ENCODE measurements at places on chromosomes 5 and 9. TPM values are rescaled to one million over a fixed set of nuclear protein-coding genes. Genes with fewer than 3 reads are reported as not detected.
A peak's percentile ranks its signal among the peaks of the same experiment; 100 is the strongest.

GRCh38 chr5:31536873-31537272 lies 4.8 kb downstream of the C5orf22 start:
- H3K4me3 ChIP-seq = no peak overlapping the region
- no peak for DNase-seq

DNA sequence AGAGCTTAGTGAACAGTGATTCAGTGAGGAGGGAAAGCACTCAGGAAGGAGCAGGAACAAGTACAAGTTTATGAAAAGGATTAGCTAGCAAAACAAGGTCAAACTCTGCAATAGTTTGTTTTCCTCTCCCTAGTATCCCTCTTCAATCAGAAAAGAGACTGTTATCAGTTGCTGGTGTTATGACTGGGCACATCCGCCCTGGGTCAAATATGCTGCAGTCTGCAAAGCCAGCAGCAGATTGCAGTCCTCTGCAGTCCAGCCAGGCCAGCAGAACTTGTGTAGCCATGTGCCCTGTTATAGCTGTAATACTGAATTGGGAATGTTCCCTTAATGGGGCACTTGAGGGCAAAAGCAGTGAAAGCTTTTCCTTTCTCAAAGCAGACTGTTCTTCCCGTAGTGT lies 12.0 kb downstream of the PCDHAC2 start:
- H3K27me3 ChIP-seq = no peaks in the 10 kb centered on the region
- no peak overlapping the region for H3K4me3 ChIP-seq
- H3K4me1 ChIP-seq = no peaks in the 10 kb centered on the region
- DNase-seq = no peak
- no peak overlapping the region for H3K27ac ChIP-seq

DNA sequence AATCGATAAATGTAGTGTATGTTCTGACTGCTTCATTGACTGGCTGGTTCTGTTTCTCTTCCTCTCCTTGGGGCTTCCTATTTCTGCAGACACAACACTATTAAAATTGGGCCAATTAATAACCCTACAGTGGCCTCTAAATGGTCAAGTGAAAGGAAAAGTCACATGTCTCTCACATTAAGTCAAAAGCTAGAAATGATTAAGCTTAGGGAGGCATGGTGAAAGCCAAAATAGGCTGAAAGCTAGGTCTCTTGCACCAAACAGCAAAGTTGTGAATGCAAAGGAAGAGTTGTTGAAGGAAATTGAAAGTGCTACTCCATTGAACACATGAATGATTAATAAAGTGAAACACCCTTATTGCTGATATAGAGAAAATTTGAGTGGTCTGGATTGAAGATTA lies 58.2 kb downstream of the CCNH start:
- peaks cover 8% of the 10 kb centered on the region for H3K36me3 ChIP-seq
- no peak overlapping the region for H3K27ac ChIP-seq
- DNase-seq = no peak
- no peaks in the 10 kb centered on the region for H3K27me3 ChIP-seq
- no peak overlapping the region for H3K4me3 ChIP-seq

DNA sequence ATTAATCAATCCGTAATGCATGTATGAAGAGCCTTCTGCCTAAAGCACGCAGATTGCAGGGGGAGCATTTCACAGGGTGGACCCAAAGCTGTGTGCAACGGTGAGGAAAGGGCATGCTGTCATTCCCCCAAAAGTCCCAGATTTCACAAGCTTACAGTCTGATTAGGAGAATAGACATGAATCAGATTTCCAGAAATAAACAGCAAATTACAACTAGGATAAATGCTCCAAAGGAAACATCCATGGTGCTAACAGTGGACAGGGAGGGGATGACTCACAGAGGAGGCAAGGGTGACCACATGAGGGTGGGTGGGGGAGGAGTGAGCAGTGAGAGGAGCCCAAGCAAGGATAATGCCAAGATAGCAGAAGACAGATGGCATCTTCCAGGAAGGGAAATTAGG lies 258.4 kb upstream of the TAS2R1 start:
- no peak for DNase-seq
- no peaks in the 10 kb centered on the region for H3K27me3 ChIP-seq
- H3K36me3 ChIP-seq = no peaks in the 10 kb centered on the region
- no peaks in the 10 kb centered on the region for H3K4me1 ChIP-seq

- DNase-seq = no peak
- peaks cover 2% of the 10 kb centered on the region for H3K4me1 ChIP-seq
- no peaks in the 10 kb centered on the region for H3K36me3 ChIP-seq
Observed at GRCh38 chr5:16809010-16809394, 127.1 kb downstream of the MYO10 start.

GRCh38 chr9:93041108-93041802 lies 17.2 kb upstream of the SUSD3 start:
- DNase-seq = no peak
- peaks cover 2% of the 10 kb centered on the region for H3K36me3 ChIP-seq
- H3K27me3 ChIP-seq = no peaks in the 10 kb centered on the region
- no peak overlapping the region for H3K4me3 ChIP-seq
- no peak overlapping the region for H3K27ac ChIP-seq
- no peaks in the 10 kb centered on the region for H3K4me1 ChIP-seq

GRCh38 chr9:20713172-20713571 lies 29.1 kb downstream of the FOCAD start:
- H3K27ac ChIP-seq = no peak overlapping the region
- no peaks in the 10 kb centered on the region for H3K27me3 ChIP-seq
- H3K36me3 ChIP-seq = no peaks in the 10 kb centered on the region
- no peak for DNase-seq
- H3K4me3 ChIP-seq = no peak overlapping the region

GRCh38 chr9:86304236-86304730 lies 21.9 kb upstream of the ISCA1 start:
- no peak overlapping the region for H3K4me3 ChIP-seq
- peaks cover 38% of the 10 kb centered on the region for H3K36me3 ChIP-seq
- no peak for DNase-seq
- H3K27me3 ChIP-seq = no peaks in the 10 kb centered on the region

GRCh38 chr9:27487927-27488326 lies 36.2 kb upstream of the IFNK start:
- no peak for DNase-seq
- H3K27me3 ChIP-seq = no peaks in the 10 kb centered on the region
- H3K27ac ChIP-seq = no peak overlapping the region
- H3K4me3 ChIP-seq = no peak overlapping the region
- H3K4me1 ChIP-seq = no peaks in the 10 kb centered on the region

GRCh38 chr5:91301106-91301846 lies 81.8 kb downstream of the ARRDC3 start:
- no peaks in the 10 kb centered on the region for H3K36me3 ChIP-seq
- no peak for DNase-seq
- H3K27me3 ChIP-seq = no peaks in the 10 kb centered on the region
- no peak overlapping the region for H3K4me3 ChIP-seq

- H3K4me1 ChIP-seq = no peaks in the 10 kb centered on the region
- H3K27me3 ChIP-seq = no peaks in the 10 kb centered on the region
- no peak overlapping the region for H3K27ac ChIP-seq
- no peak overlapping the region for H3K4me3 ChIP-seq
Observed at GRCh38 chr5:10595293-10595671, 31.4 kb downstream of the ANKRD33B start.

DNA sequence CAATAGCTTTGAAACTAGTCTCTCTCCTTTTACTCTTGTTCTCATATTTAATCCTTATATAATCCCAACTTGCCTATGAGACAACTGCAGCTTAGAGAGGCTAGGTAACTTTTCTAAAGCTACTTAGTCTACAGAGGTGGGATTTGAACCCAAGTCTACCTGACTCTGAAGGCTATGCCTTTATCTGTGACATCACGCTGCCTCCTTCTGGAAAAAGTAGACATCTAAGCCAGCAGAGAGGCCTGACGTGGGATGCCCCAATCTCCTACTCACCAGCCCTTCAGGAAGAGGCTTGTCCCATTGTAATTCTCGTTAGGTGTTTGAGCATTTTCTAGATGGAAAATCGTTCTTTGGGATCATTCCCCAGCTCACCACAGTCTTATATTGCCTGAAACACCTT lies 167.5 kb downstream of the HSPA4 start:
- no peaks in the 10 kb centered on the region for H3K4me1 ChIP-seq
- H3K27ac ChIP-seq = no peak overlapping the region
- no peaks in the 10 kb centered on the region for H3K36me3 ChIP-seq
- H3K4me3 ChIP-seq = no peak overlapping the region
- H3K27me3 ChIP-seq = no peaks in the 10 kb centered on the region
- no peak for DNase-seq

- H3K36me3 ChIP-seq = no peaks in the 10 kb centered on the region
- H3K4me3 ChIP-seq = no peak overlapping the region
- no peaks in the 10 kb centered on the region for H3K27me3 ChIP-seq
- H3K27ac ChIP-seq = no peak overlapping the region
- no peaks in the 10 kb centered on the region for H3K4me1 ChIP-seq
- DNase-seq = peak; percentile 68
Observed at GRCh38 chr5:94432499-94432898, 185.9 kb downstream of the KIAA0825 start.

DNA sequence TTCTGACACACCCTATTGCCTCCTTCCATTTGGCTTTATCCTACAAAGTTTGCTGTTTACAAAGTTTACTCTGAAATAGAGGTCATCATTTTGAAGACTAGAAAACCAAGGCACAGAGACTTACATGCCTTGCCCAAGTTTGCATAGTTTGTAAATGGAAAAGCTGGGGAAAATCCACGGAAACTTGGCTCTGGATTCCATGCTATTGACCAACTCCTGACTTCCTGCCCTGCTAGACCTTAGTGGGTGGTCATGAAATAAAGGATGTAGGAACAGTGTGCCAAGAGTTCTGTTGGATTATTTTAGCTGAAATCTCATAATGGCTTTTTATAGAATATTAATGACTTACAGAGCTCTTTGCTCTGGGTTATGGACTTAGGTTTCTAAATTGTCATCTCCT lies 69.5 kb downstream of the GRIA1 start:
- H3K27ac ChIP-seq = no peak overlapping the region
- H3K4me1 ChIP-seq = no peaks in the 10 kb centered on the region
- H3K4me3 ChIP-seq = no peak overlapping the region
- H3K27me3 ChIP-seq = no peaks in the 10 kb centered on the region
- DNase-seq = no peak

DNA sequence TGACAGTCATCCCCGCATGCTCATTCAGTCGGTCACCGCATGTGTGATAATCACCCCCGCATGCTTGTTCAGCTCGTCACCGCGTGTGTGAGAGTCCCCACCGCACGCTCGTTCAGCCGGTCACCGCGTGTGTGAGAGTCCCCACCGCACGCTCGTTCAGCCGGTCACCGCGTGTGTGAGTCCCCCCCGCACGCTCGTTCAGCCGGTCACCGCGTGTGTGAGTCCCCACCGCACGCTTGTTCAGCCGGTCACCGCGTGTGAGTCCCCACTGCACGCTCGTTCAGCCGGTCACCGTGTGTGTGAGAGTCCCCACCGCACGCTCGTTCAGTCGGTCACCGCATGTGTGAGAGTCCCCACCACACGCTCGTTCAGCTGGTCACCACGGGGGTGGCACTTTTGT lies 3.5 kb downstream of the TRAF2 start:
- no peak overlapping the region for H3K27ac ChIP-seq
- no peaks in the 10 kb centered on the region for H3K27me3 ChIP-seq
- H3K4me1 ChIP-seq = no peaks in the 10 kb centered on the region
- no peak for DNase-seq
- H3K4me3 ChIP-seq = no peak overlapping the region

- no peak overlapping the region for H3K27ac ChIP-seq
- no peaks in the 10 kb centered on the region for H3K27me3 ChIP-seq
- no peak overlapping the region for H3K4me3 ChIP-seq
- no peaks in the 10 kb centered on the region for H3K36me3 ChIP-seq
Observed at GRCh38 chr5:439181-439580, 3.8 kb upstream of the EXOC3 start.

DNA sequence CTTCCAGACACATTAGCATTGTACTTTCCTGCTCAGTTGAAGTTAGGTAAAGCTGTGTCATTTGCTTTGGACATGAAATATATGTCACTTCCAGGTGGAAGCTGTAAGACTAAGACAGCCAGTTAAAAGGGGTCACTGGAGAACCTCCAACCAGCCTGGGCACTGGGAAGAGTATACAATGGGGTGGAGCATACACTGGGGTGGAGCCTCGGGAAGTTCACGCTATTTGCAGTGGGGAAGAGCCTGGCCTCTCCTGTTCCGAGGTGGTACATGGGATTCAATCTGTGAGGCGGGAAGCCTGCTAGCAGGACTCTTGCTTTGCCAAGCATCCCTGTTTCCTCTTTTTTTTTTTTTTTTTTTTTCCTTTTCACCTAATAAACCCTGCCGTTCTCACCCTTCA lies 145.3 kb downstream of the TTC39B start:
- no peaks in the 10 kb centered on the region for H3K4me1 ChIP-seq
- no peaks in the 10 kb centered on the region for H3K36me3 ChIP-seq
- H3K4me3 ChIP-seq = no peak overlapping the region
- no peaks in the 10 kb centered on the region for H3K27me3 ChIP-seq
- no peak for DNase-seq

GRCh38 chr5:108386345-108387061 lies 4.6 kb upstream of the FBXL17 start:
- no peak overlapping the region for H3K27ac ChIP-seq
- DNase-seq = peak; percentile 75

DNA sequence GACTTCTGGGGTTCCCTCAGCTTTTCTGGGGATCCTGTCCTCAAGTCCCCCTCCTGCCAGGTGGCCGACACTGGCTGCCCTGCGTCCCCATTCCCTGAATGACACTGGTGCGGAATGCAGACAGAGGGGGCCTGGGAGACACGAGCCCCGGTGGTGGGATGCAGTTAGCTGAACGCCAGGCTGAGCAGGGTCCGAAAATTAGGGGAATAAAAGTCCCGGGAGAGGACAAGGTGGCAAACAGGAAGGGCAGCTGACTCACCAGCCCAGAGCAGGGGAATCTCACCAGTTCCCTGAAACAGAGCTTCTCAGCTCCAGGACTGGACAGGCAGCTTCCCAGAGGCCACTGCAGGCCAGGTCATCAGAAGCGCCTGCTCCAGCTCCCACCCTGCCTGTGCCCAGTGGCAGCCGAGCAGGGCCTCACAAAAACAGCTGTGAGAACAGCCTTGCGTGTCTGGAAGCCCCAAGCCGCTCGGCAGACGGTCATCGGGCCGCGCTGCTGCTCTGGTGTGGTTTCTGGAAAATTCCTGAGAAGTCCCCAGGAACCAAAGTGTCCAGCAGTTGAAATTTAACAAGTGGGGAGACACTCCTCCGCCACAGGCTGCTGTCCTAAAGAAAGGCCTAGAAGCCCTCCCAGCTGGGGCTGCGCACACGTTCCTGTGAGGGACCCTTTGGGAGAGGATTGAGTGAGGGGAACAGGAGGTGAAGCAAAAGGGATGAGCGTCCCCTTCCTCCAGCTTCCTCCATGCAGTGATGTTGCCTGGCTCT lies 47.6 kb upstream of the EXOC3 start:
- DNase-seq = no peak
- no peak overlapping the region for H3K4me3 ChIP-seq
- no peaks in the 10 kb centered on the region for H3K27me3 ChIP-seq
- H3K4me1 ChIP-seq = no peaks in the 10 kb centered on the region

The GZMA gene
- polyA plus RNA-seq = 8.6 TPM

The LCN15 gene
- polyA plus RNA-seq = 12.7 TPM

The MZB1 gene
- 1.7 TPM for polyA plus RNA-seq

The SPATA31D4 gene
- polyA plus RNA-seq = not detected

The LHX3 gene
- not detected for polyA plus RNA-seq

The PHF24 gene
- polyA plus RNA-seq = not detected

The ATP10B gene
- polyA plus RNA-seq = 3.5 TPM

The PIGO gene
- polyA plus RNA-seq = 23.8 TPM

The GALNT12 gene
- 18.1 TPM for polyA plus RNA-seq

Data from small intestine (tissue), 16 donors.